ENCODE measurements at places on chromosomes 7 and 10.

GRCh38 chr7:135386181-135386580 is 123.7 kb downstream of the CNOT4 start:
- DNase-seq = no peak

- no peak for DNase-seq
Measured at GRCh38 chr10:60769406-60769805, 8.9 kb upstream of the CDK1 start.

GRCh38 chr7:105599551-105599950 is 18.3 kb upstream of the EFCAB10 start:
- no peak for DNase-seq

DNA sequence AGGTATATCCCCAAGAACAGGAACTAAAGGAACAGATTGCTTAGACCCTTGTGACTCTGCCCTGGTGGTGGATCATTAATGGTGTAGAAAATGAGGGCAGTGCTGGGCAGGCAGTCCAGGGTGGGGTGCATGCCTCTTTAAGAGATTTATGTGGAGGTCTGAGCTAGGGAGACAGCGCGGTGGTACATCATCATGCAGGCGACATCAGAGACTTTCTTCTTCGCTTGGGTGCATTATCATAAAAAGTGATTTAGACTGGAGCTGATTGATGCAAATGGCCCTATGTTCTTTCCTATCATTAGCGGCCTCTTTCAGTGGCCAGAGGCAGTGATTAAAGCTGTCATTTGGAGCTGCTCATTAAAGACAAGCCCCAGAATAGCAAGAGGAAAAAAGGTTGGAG is 519.1 kb upstream of the GALNT17 start:
- no peak for DNase-seq

DNA sequence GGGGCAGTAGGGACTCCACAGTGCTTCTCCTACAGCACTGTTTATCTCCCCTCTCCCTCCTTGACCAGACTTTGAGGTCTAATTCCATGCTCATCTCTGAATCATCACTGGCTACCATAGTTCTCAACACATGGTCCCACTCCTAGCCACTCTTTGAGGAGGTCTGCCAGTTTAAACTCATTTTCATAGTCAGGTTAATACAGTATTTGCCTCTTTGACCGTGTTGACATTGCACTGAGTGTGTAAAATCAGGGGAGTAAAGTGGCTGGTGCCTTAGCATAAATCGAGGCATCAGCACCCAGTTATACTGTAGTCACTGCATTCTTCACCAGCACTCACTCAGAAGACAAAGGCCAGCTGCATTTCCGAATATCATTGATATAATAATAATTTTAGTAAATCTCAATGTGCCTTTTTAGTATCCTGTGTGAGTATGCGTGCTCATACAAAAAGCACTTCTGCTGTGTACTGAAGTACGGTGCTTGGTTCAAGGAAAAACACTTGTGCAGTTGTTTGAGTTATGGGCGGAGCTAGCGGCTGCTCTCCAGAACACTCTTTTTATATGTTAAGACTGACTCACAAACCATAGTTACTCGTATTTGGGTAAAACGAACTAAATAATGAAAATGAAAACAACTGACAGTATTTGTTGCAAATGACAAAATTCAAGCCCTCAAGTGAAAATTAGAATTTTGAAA is 89.7 kb downstream of the GALNT11 start:
- DNase-seq = no peak

DNA sequence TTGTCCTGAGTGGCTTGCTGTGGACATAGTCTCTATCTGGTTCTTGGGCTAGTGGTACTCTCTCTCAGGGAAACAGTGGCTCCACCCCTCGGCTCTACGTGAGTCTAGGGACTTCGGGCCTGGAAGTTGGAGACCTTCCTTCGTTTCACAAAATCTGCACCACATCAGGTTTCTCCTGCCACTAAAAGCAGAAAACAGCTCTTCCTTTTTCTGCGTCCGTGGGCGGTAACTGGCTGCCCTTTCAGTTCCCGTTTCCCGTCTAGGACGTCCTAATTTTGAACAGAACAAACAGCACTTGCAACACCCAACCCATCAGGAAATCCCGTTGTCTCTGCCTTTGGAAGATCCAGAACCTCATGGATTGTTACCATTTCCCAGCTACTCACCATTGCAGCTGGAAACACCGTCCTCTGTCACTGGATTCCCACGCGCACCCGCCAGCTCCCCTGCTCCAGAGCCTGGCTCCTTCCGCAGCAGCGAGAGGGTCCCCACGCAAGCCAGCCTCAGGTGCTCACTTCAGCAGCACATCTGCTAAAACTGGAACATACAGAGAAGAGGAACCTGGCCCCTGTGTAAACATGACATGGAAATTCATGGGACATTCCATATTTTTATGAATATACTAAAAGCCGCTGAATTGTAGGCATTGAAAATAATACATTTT is 311.4 kb upstream of the AKR1E2 start:
- DNase-seq = no peak

- DNase-seq = no peak
Measured at GRCh38 chr7:1727812-1728570, 57.9 kb downstream of the ELFN1 start.

DNA sequence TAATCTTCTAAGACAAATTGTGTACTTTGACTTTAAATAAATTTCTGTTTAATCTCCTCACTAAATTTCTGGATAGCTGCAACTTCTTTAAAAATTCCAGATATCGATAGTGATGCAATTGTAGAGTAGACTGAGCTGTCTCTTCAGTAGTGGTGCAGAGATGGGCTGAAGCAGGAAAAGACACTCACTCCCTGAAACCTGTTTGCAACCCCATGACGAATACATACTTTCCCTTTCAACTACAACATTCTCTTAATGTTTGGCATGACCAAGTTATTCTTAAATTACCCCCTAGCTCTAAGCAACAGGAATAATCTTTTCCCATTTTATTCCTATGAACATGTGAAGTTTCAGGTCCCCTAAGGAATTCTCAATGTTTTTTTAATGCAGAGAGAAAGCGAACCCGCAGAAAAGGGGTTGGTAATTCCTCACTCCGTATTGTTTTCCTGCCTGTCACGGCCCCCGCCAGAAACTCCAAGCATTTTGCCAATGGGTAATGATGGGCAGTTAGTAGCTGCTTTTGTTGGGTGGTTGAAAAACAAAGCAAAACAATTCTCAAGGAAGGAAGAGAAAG is 1.3 kb downstream of the THSD7A start:
- DNase-seq = no peak

- no peak for DNase-seq
Measured at GRCh38 chr10:58217612-58218011, 50.1 kb downstream of the IPMK start.

DNA sequence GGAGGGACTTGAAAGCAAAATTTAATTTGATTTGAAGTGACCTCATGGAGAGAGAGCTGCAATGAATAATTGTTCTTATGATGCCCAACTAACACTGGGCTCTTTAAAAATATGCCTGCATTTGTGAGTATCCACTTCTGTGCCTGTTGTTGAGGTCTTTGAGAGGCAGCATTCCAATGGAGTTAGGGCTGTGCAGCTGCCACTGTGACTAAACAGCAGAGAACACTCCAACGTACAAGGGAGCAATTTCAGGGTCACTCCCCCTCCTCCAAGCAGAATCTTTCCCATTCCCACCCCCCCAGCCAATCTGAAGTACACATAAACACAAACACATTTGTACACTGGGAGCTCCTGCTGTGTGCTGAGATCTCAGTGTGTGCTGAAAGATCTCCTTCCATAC is 28.0 kb upstream of the GSAP start:
- no peak for DNase-seq

GRCh38 chr7:26417911-26418413 is 126.3 kb downstream of the SNX10 start:
- no peak for DNase-seq

DNA sequence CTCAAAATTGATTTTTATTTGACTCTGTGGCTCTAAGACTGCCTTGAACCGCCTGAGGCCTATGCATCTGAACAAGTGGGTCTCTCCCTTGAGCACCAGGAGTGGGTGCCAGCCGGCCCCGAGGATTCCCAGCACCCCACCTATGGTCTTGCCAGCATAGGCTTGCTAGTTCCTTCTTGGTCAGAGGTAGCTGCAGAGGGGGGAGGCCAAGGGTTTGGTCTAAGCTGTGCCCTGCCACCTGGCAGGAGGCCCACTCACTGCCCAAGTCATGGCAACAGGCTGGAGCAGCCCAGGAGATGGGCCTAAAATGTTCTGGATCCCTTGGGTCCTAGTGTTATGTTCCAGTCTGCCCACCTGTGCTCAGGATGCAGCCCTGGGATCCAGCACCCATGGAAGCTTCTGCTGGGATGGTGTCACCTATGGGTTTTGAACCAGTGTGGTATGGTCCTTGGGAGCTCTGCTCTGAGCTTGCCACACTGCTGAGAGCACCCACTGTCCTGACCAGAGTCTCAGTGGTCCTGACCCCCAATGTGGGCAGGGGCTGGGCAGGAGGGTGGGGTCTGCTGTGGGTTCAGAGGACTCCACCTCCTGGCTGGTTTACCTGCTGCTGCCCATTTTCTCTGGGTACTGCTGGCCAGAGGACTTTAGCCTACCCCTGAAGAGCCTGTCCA is 12.6 kb downstream of the YKT6 start:
- DNase-seq = no peak

- no peak for DNase-seq
Measured at GRCh38 chr7:25675789-25676474, 447.6 kb upstream of the NPVF start.

- DNase-seq = no peak
Measured at GRCh38 chr7:121138262-121138933, 149.9 kb downstream of the CPED1 start.

DNA sequence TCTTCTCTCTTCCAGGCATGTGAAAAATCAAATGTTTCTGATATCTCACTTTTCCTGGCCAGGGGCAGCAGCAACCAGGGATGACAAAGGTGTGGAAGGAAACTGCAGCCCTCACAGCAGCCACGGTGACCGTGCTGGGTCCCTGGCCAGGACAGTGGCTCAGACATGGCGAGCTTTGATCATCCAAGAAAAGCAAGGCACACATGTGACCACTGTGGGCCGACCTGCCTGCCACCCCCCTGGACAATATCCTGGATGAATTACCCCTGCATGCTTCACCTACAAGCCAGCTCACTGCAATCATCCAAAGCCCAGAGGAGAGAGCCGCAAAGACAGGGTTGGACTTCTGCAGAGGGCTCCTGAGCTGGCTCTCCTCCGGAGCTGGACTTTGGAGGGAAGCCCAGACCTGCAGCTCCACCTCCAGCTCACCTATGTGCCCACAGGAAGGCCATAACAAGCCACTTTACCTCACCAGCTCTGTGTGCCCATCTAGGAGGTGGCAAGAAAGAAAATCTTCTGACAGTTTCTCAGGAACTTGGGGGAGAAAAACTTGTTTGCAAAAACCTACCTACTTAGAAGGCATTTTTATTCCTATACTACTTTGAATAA is 2.7 kb downstream of the CHST15 start:
- no peak for DNase-seq

DNA sequence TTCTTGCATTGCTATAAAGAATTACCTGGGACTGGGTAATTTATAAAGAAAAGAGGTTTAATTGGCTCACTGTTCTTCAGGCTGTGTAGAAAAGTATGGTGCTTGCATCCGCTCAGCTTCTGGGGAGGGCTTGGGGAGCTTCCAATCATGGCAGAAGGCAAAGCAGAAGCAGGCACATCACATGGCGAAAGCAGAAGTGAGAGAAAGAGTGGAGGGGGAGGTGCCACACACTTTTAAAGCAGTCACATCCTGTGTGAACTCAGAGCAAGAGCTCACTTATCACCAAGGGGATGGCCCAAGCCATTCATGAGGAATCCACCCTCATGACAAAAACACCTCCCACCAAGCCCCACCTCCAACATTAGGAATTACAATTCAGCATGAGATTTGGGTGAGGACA is 303.5 kb downstream of the OTUD1 start:
- no peak for DNase-seq

GRCh38 chr10:62582101-62582705 is 208.0 kb downstream of the ZNF365 start:
- no peak for DNase-seq

- no peak for DNase-seq
Measured at GRCh38 chr7:20316706-20317105, 14.0 kb upstream of the ITGB8 start.

DNA sequence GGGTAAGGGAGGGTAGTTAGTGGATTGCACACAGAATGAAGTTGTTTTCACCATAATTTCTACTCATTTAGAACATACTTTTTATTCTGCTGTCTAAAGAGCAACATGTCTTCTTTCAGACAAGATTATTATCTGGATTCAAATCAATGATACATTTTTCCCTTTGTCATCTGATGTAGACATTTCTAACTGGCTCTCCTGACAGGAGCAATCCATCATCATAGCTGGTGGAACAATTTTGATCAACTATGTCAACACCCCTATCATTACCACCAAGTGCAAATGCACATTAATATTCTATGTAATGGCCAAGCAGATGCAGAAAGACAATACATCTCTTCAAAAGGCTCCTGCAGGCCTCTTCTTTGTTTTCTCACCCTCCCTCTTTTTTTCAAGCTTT is 672.9 kb upstream of the LRRTM3 start:
- DNase-seq = no peak

GRCh38 chr10:1399431-1400100 is 337.8 kb downstream of the ADARB2 start:
- DNase-seq = no peak

DNA sequence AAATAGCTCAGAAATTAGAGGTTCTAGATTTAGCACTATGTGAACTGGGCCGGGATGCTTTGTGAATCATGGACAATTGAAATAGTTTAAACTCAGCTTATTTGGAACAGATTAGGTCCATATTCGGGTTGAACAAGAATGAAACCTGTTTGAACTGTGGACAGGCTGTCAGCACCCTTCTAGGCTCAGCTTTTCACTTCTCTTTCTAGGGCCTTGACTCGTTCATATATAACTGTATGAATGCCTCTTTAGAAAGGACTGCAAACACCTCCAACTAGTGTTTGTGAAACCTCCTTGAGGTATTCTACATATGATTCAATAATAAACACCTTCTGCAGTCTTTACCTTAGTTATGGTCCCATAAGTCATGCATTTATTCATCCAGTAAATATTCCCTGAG is 115.6 kb downstream of the REEP3 start:
- no peak for DNase-seq

DNA sequence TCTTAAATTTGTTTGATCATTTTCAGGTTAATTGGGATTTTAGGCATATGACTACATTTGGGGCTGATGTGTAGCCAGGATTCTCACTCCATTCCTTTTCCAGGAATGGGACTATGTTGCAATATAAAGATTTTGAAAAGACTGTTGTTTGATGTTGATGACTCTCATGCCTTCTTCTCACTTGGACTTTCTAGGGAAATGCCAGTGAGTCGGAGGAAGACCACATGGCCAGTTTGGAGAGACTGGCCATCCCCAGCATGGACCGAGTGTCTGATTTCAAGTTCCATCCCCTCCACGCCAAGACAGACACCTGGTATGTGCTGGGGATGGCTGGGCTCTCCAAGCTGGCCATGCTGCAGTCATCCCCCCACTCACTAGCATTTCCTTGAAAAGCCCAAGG is 5.5 kb downstream of the IGFBP3 start:
- no peak for DNase-seq

- no peak for DNase-seq
Measured at GRCh38 chr7:42770114-42770513, 141.8 kb downstream of the C7orf25 start.
